Stimulated activated CD4-positive, alpha-beta T cell treated with anti-CD3 and anti-CD28 coated beads, Interleukin-15, amount 100 ng/mL, for 1 hour (primary cell): ENCODE measurements at places on chromosomes 7 and 10.

DNA sequence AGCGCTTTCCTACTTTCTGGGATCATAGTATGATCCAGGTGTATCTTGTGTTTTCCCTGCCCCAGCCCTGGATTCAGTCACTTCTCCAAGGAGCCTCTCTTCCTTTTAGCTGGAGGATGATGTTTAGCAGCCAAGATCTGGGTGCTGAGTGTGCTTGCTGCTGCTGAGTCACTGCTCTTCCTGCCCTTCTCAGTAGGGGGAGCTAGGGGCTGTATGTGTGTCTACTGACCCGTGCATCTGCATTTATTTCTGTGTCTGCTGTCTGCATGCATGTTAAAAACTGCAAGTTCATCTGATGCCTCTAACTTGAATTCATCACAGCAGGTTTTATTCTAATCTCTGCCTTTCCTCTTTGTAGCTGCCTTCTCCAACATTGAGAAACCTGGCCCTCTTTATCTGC is 31.6 kb downstream of the MGMT start:
- no peak for DNase-seq

GRCh38 chr7:151793991-151794507 is 82.9 kb downstream of the PRKAG2 start:
- DNase-seq, result no peak

- no peak for DNase-seq
These were observed 1052.3 kb upstream of the PHF14 start for GRCh38 chr7:9921326-9921725.

DNA sequence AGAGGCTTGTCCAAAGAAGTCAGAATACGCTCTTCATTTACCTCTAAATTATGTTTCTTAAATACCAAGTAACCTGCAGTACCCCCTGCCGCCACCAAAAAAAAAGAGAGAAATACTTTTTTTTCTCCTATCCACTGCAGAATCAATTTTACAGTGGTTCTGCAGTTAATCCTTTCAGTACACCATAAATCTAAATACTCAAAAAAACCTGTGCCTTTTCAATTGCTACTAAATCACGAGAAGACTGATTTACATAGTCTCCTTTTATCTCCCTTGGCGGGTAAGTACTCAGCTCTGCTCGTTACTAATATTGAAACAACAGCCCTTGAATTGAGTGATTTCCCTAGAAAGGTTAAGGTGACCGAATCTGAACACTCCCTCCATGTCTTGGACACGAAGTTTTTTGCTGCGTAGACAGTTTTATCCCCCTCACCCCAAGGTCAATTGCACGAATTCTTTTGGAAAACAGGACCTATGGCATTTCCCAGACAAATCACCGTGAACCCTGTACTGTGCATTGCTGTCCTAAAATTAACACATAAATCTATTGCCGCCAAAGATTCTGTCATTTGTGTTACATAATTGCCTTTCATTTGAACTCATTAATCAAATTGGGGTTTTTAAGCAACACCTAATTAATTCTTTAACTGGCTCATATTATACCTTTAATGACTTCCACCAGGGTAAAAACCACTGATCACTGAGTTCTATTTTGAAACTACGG is 512 bp upstream of the VIM start:
- DNase-seq, result no peak

DNA sequence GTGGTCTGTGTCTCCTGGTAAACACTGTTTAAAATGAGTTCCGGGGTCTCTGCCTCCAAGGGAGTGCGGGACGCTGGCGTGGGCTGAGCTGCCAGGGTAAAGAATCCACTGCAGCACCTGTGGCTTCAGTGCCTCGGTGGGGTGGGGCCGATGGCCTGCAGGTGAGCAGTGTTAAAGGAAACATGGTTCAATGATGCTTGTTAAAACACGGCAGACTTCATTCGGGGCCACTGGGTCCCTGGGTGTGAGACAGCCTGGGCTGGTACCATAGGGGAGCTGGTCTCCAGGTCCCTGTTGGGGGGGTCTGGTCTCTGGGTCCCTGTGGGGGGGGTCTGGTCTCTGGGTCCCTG is 24.9 kb upstream of the KNDC1 start:
- no peak for DNase-seq

GRCh38 chr7:46715579-46715978 is 794.5 kb upstream of the IGFBP3 start:
- DNase-seq, result no peak

GRCh38 chr10:13309792-13310191 is 9.9 kb upstream of the PHYH start:
- no peak for DNase-seq

- DNase-seq, result no peak
These were observed 287.8 kb downstream of the RPS24 start for GRCh38 chr10:78321500-78321899.

DNA sequence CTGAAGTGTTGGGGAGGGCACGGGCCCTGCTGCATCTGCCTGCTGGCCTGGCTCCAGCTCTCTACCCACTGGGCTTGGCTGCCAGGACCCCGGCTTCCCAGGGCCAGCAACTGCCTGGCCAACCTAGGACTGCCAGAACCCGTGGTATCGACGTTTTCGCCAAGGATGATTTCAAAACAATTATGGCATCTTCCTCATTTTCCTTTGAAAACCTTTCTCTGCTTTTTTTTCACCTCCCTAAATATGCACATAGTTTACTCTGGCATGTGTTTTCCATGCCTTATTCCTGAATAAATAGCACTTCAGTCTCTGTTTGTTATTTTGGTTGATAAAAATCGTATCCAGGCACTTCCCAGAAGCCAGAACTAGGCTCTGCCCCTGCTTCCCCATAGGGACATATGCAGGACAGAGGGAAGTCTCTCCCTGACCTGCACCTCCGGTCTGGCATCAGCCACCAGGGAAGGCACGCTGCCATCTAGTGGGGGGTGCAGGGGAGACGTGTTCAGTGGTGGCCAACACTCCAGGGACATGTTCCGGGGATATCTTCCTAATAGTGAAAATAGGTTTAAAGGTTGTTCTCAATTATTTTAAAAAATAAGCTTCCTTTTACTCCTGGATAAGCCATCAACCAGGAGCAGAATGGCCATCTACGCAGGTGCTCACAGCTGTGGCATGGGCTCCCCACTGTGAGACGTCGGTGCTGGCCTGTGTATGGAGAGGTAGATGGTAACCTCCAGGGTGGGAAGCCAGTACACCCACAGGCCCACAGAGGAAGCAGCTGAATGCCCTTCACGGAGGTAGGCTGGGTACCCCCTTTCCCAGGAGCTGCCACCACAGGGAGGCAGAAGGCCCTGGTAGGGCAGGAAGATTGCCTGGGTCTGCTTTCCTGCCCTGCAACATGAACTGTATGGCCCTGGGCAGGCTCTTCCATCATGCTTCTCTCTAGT is 30.7 kb upstream of the ANTXRL start:
- no peak for DNase-seq

DNA sequence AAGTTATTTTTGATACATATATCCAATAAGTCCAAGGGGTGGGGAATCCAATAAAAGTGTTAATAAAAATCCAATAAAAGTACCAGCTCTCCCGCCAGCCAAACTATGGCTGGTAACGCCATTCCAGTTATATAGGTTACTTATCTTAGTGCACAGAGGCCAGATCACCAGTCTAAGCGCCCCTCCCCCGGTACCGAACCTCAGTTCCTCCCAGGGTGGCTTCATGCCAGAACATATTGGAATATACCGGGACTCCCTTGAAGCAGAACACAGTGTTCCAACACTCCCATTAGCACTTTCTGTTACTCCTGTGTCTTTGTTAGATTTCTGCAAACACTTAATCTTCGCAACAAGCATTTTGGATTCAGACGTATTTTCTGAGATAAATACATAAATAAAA is 7.5 kb downstream of the FBH1 start:
- DNase-seq, result no peak
